Esophagus squamous epithelium (tissue), 5 donors: ENCODE measurements at places on chromosomes 7 and 10.

DNA sequence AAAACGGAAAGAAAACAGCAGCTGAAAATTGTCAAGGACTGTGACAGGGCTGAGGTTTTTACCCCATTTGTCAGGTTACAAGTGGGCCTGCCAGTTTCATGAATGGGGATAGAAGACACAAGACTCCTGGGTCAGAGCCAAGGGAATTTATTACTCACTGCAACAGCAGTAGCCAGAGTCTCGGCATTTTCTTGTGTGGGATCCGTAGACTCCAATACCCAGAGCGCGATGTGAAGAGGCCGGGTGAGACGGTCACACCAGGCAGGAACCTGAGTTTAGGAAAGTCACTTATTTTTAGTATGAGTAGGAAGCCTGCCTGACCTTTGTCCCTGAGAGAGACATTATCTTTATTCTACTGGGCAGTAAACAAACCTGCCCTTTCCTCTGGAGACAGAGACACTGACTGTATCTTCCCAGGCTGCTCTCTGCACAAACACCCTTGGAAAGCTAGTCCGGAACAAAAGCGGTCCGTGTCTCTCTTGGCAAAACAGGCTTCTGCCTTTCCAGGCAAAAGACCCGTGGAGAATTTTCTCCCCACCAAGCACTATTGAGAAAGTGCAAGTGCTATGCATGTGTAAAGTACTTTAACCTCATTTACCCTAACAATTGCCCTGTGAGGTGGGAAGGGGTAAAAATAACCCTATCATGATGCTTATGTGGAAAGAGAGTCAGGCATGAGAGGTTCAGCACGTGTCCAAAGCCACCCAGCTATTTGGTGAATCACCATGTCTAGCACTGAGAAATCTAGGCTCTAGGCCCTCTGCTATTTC is 58.4 kb downstream of the JCAD start:
- no peak for DNase-seq

- DNase-seq, result no peak
Measured at GRCh38 chr10:100780324-100780723, 34.9 kb downstream of the PAX2 start.

DNA sequence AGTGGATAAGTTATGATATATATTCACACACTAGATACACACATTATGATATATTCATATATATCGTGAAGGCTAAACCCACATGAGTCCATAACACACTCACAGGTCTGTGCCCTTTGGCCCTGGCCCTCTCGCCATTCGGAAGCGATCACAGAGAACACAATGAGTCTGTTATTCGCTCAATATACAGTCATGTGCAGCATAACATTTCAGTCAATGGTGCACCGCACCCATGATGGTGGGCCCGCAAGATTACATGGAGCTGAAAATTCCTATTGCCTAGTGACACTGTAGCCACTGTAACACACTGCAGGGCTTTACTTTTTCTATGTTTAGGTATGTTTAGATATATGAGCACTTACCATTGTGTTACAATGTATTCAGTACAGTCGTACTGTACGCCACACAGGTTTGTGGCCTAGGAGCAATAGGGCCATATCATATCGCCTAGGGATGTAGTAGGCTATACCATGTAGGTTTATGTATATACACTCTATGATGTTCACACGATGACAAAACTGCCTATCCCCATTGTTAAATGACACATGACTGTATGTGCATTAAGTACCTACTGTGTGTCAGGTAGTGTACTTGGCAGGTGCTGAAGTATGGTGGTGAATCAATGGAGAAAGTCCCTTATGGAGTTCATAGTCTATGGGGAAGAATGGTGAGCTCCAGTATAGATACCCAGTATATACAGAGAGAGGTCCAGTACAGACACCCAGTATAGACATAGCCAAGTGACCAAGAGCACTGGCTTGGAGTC is 198.8 kb upstream of the KLF14 start:
- DNase-seq, result no peak

DNA sequence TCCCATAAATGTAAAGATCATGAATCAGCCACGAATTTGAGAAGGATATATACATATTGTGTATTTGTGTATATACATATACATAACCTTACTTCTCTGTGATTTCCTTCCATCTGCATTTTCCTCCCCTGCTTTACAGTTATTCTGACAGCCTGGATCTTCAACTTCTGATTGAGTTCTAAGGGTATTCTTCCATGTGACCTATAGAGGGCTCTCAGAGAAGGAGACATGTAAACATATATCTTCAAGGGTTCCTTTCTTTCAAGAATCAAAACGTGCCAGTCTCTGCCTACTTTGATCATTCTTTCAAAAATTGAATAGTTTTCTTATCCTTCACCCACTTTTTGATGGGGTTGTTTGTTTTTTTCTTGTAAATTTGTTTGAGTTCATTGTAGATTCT is 453.7 kb upstream of the POT1 start:
- no peak for DNase-seq

DNA sequence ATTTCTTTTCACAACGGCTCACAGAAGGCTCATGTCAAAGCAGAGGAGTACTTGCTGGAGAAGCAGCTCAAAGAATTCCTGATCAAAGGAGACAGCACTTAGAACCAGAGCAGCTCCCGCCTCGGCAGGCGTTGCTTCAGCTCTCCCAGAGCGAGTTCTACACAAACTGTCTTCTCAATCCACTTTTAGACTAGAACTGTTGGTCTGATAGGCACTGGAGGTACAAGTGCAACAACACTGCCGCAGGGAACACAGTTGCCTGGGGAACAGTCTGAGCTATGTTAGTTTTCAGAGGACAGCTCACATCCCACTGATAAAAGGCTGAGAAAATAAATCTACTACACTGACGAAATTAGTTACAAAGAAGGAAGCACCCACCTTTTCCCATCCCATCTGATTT is 35.4 kb downstream of the CYTH3 start:
- DNase-seq, result no peak

DNA sequence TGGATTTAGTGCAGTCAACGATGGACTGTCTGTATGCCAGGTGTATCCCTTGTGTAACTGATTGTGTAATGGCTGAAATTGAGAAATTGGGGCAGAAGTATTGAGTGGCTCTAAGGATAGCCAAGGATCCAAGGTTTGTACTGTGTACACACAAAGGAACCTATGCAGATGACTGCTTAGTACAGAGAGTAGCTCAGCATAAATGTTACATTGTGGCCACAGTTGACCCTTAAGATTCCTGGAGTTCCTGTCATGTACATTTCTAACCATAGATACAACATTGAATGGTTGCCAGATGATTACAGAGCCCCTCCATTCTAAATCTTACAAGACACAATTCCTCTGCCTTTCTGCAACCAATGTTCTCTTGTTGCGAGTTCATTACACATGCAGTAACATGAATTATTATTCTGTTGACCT is 25.3 kb downstream of the CCDC126 start:
- DNase-seq, result no peak
